ELR (cell line): ENCODE measurements at places on chromosomes 16 and 17.

DNA sequence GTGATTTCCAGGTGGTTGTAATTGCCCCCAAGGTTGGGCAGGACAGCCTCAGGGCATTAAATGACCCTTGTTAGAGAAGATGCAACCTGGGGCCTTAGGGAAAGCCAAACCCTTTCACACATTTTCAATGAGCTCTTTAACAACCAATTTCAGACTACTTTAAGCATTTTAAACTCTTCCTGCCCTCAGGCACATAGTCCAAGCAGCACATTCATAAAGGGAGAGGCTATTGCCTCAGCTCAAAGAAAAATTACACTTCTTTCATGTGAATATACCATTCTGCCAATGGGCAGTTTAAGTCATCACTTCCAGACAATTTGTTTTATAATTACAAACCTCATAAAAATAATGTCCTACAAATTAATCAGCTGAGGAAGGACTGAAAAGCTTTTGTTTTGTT is 544.5 kb downstream of the NPIPA7 start:
- DNase-seq = no peak

DNA sequence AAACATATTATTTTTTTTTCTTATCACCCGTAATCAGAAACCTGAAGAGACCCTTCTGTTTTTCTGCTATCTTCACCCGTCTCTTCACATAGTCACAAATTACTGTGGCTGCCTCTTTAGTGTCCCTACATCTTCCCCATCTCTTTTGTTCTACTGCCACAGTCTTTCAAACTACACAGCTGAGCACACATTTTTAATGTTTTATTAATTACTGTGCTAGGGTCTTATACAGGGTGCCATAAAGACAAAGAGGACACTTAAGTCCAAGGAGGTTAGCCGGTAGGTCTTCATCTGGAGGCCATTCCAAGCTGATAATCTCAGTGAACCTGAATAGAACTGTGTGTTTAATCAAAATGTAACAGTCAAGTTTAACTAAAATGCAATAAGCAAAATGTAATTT is 20.7 kb downstream of the CNTNAP4 start:
- no peak for DNase-seq

DNA sequence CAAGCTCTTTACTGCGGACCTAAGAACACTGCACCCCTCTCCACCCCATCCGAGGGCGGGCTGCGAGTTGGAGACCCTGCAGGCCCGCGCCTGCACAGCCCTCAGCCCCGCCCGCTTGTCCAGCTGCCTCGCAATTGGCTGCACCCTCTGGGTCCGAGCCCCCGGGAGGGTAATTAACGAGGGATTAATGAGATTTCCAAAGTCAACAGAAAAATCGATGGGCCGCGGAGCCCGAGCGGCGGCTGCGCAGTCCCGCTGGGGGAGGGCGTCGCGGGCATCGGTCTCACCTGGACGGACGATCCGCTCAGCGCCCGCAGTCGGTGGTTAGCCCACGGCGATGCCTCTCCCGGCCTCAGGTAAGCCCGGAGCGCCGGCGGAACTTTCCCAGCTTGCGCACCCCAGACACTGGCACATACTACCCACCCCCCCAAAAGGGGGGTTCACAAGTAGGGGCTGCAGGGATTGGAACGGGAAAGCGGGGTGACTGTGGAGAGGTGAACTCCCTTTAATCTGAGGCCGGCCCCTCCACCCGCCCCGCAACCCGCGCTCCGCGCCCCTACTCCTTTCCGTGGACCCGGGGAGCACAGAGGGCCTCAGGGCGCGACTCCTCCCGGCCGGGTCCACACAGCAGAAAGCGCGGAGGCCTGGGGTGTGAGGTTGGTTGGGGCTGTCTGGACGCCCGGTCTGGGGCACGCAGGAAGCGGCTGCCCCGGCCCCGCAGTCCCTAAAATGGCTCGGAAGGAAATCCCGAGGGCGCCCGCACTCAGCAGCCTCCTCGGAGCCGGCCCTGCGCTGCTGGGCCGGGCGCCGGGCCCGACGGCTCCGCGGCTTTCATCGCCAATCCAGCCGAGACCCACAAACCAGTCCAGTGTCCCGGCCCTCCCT is at the start of gene OTOP3:
TSS of gene OTOP3 (plus strand) at position 314 of the 885 bp plus-strand sequence. CDS start at position 338, 24 bp downstream.
- DNase-seq = no peak

DNA sequence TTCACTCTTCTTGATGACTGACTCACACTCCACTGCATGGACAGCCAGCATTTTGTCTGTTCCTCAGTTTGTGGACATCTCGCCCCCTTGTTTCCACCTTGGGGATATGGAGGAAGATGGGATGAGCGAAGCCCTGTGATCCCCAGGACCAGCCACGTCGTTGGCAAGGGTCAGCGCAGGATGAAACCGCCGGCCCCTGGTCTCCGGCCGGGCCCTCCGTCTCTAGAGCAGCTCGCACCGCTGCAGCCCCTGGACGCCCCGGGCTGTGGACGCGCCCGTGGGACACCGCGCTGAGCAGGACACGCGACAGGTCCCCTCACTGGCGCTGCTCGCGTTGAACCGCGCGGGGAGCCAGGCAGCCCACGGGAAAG is 604 bp upstream of the ZC3H18 start:
- peak; percentile 34 for DNase-seq

GRCh38 chr17:61678339-61678738 is 87.3 kb upstream of the NACA2 start:
- no peak for DNase-seq

- no peak for DNase-seq
Observed at GRCh38 chr17:52420555-52421078, 262.1 kb upstream of the CA10 start.

GRCh38 chr17:41680426-41681040 is 8.2 kb upstream of the EIF1 start:
- no peak for DNase-seq

DNA sequence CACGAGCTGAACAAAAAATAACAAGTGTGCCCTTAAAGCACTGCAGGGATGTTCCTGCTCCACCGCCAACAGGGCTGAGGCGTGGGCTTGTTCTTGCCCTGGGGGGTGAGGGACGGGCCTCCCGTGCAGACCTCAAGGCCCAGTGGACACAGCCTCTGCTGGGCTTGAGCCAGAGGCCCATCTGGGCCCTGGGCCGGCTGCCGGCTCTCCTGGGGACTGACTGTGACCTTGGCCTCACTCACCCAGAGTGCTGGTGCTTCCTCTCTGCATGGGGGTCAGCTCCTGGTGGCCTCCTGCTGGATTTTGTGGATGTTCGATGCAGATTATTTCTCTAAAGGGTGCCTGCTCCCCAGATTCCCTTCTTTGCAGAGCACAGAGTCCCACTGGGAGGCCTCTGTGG is 54.2 kb upstream of the CDR2 start:
- DNase-seq = no peak

GRCh38 chr17:27338536-27338985 is 44.6 kb downstream of the WSB1 start:
- DNase-seq = no peak

DNA sequence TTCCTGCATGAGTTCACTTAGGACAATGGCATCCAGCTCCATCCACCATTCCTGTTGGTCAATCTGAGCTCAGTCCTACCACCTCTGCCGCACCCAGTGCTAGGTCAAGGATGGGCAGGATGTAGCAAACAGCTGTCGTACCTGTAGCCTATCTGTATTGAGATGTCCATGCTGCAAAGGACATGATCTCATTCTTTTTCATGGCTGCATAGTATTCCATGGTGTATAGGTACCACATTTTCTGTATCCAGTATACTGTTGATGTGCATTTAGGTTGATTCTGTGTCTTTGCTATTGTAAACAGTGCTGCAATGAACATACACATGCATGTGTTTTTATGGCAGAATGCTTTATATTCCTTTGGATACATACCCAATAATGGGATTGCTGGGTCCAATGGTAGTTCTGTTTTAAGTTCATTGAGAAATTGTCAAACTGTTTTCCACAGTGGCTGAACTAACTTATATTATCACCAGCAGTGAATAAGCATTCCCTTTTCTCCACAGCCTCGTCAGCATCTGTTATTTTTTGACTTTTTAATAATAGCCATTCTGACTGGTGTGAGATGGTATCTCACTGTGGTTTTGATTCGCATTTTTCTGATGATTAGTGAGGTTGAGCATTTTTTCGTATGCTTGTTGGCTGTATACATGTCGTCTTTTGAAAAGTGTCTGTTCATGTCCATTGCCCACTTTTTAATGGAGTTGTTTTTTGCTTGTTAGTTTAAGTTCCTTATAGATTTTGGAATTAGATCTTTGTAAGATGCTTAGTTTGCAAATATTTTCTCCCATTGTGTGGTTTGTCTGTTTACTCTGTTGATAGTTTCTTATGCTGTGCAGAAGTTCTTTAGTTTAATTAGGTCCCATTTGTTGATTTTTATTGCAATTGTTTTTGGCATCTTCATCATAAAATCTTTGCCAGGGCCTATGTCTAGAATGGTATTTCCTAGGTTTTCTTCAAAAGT is 7.2 kb upstream of the MRTFB start:
- DNase-seq = peak; percentile 2

DNA sequence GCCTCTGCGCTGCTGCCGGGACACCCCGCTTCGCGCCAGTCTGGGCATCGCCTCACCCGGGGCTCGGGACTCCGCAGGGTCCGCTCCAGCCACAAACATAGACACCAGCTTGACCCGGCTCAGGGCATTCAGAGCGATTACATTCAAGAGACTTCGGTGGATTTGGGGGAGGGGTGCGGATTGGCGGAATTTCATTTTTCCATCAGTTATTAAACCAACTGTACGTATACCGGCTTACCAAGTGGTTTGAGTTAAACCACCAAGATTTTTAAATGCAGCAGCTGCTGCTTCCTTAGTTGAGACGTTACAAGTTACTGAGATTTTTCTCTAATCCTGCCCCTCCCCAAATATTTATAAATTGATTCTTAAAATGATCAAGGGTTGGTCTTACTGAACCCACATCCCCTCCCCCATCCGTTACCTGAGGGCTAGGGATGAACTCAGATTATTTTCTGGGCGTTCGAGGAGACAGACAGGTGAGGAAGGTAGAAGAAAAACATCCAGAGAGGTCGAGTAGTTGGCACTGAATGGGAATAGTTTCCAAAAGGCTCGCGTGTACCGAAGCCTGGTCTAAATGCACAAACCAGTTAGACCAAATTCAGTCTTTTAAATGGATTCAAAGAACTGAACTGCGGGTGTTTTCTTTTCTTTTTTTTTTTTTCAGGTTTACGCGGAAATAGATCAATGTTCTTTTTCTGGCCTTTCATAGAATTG is 1.5 kb downstream of the CRHR1 start:
- DNase-seq = no peak

DNA sequence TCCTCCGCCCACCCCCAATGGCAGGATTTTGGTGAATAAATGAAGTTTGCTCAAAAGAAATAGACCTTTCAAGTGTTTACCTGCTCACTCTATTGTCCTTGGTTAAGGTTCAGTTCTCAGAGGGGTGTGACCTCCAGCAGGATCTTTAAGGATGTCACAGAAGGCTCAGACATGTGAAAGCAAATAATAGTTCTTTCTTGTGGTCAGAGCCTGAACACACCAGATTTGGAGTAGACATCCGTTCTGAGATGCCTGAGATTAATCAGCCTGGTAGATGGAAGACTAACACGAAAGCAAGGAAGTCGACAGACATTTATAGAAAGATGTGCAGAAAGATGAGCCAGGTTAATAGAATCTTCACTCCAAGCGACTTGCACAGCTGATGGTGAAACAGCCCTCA is 557.9 kb upstream of the CDH11 start:
- DNase-seq = no peak

DNA sequence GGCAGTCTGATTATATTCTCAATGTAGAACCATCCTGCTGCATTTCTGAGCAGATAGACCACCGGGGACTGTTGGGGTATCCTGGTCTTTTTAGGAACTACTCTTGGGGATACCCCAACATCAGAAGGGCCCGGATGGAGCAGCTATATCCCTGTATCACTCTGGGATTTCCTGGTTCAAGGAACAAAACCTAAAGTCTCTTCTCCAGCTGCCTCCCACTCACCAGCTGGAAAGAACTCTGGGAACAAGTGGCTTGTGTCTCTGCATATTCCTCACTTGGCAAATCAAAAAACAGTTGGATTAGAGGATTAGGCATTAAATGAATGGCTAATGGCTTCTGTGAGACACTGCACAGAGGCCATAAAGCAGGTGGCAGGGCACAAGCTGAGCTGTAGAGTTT is 62.3 kb upstream of the HS3ST2 start:
- no peak for DNase-seq

DNA sequence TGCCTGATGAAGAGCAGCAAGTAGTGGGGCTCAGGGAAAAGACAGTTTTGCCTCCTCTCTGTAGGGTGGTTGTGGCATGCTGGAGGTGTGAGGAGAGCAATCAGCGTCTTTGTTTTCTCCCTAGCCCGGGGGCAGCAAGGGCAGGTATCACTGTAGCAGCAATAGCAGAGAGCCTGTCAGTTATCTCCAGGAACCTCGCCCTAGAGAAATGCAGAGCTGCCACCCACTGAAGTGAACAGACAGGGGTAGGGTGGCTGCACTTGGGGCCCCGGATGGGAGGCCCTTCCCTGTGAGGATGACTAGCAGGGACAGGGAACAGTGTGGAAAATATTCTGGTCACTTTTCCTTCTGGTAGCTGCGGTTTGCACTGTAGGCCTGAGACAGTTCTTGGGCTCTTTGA is 886.5 kb downstream of the CDH8 start:
- DNase-seq = no peak

GRCh38 chr16:4378999-4379690 is 7.5 kb downstream of the VASN start:
- no peak for DNase-seq

DNA sequence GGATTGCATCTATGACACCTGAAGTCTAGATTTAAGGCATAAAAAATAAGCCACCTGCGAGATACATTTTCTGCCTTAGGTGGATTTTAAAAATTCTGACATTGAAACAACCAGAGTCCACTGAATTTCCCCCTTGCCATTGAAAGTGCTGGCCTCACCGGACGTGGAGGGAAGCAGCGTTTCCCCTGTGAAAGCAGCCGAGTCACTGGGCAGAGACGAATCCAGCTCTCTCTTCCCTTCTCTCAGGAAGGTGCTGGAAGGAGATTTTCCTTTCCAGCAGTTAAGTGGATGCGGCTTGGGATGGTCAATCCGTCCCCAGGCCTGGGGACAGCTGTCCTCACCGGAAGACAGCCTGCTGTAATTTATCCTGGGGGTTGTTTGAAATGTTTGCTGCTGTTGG is 270.9 kb upstream of the FOXF1 start:
- DNase-seq = no peak

DNA sequence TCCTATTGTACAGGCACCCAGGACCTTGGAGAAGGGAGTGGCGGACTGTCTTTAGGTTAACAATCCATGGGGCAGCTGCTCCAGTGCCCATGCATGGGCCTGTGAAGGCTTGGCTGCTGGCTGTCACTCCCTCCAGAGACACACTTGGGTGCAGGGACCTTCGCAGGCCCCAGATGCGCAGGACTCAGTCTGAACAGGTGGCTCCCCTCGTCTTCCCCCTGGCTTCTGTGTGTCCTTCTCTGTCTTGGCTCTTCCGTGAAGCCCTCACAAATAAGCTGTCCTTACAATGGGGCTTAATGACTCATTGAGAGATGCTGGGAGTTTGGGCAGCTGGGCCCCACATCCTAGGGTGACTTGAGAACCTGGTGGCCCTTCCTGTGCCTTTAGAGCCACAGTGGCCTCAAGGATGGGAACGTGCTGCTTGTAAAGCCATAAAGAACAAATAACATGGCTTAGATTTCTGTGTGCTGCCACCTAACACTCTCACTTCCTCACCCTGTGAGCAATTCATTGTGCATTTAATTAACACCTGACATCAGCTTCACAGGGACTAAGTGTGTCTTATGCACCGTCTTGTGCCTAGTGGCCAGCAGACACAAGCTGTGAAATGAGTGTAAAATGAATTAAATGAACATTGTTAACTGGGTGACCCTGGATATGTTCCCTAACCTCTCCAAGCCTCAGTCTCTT is 340.7 kb downstream of the SNX29 start:
- DNase-seq = no peak

GRCh38 chr16:19698480-19699465 is 19.3 kb downstream of the KNOP1 start:
- no peak for DNase-seq

- DNase-seq = no peak
Observed at GRCh38 chr16:27027971-27028370, 38.8 kb upstream of the C16orf82 start.
